NCI-H1930 (cell line): ENCODE measurements at places on chromosomes 3 and 15.

GRCh38 chr3:138862531-138862923, 27.8 kb upstream of the PIK3CB start:
- no peak for DNase-seq

- no peak for DNase-seq
Observed at GRCh38 chr3:123138839-123139444, 62.8 kb upstream of the SEC22A start.

DNA sequence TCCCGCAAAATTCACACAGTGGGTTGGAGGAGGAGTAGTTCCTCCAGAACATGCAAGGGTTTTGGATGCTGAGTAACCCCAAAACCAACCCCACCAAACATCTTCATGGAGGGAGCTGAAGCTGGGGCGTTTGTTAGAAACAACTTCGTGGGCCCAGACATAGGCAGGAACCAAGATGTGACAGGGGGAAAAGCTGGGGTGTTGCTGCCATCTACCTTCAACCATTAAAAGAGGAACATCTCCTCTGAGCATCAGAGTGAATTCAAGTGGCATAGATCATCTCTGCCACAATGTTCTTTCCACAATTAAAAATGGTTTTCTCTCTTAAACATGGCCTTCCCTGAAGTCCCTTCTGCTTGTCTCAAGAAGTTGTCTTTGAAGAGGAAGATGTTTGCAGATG, 20.5 kb downstream of the SIDT1 start:
- DNase-seq = no peak

- no peak for DNase-seq
Observed at GRCh38 chr15:87681104-87681503, 575.4 kb downstream of the NTRK3 start.

- no peak for DNase-seq
Observed at GRCh38 chr15:40563426-40563825, 1.4 kb downstream of the CCDC32 start.

GRCh38 chr3:71388535-71389120, 194.9 kb downstream of the FOXP1 start:
- no peak for DNase-seq

GRCh38 chr15:39767921-39768320, 14.7 kb downstream of the FSIP1 start:
- DNase-seq = no peak
